ENCODE measurements at places on chromosomes 1 and 21.

- no peak for DNase-seq
These were observed 84.9 kb upstream of the DMRTA2 start for GRCh38 chr1:50508040-50508586.

DNA sequence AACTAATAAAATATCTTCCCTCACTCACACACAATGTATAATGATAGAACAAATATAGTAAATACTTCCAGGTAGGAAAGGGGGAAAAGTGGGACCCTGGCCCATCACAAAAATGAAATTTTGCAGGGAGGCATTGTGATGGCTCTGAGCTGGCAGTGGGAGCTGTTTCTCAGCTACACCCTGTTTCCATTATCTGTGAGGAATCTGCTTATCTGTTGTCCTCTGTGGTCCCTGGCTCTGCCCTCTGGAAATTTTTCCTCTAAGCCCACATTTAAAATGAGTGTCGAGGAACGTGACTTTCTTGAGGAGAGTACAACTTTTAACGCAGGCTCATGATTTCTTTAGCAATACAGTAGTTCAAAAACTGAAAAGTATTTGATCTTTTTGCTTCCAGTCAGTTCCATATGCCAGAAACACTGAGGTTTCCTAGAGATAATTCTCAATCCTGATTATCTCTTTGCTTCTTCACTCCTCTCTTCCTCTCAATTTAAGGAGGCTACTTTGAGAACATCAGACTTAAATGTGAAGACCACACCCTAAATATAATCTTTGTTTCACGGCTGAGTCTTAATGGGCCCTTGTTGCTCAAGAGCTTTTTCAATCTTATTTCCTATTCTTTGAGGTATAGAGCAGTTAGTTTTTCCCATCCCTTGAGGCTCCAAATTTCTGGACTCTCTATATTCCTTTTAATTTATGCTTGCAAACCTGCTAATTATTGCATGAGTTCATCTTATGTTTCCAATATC lies 5.0 kb upstream of the EEIG2 start:
- no peak for DNase-seq

DNA sequence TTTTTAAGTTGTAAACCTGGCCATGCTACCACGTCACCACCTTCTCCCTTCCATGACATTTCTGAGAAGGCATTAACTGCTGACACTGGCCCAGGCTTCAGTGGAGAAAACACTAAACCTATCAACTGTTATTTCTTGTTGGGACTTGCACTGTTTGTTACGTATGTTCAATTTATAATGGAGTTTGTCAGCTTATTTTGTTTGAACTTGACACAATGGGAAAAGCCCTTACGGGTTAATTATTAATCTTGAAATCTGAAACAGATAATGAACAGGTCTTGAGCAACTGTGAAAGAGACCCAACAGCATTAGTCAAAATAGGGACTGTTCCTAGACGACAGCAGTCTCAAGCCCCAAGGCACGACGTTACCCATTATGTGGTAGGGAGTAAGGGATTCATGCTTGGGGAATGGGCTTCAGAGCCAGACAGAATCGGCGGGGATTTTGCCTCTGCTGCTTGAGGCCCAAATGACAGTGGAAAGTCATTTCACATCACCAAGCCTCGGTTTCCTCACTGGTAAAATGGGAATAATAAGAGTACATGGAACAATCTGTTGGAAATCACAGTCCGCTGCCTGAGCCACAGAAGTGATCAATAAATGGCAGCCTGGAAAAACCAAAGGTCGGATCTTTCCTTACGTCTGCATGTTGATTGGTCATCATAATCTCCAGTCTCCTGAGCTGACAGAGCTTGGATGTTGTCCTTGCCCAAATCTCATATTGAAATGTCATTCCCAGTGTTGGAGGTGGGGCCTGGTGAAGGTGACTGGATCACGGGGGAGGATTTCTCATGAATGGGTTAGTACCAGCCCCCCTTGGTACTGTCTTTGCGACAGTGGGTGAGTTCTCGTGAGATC lies 44.5 kb downstream of the TIAM1 start:
- DNase-seq, result no peak

GRCh38 chr1:198165927-198166647 lies 9.3 kb downstream of the NEK7 start:
- DNase-seq, result no peak

- DNase-seq, result no peak
These were observed 7.4 kb downstream of the H3-3A start for GRCh38 chr1:226069811-226070489.

DNA sequence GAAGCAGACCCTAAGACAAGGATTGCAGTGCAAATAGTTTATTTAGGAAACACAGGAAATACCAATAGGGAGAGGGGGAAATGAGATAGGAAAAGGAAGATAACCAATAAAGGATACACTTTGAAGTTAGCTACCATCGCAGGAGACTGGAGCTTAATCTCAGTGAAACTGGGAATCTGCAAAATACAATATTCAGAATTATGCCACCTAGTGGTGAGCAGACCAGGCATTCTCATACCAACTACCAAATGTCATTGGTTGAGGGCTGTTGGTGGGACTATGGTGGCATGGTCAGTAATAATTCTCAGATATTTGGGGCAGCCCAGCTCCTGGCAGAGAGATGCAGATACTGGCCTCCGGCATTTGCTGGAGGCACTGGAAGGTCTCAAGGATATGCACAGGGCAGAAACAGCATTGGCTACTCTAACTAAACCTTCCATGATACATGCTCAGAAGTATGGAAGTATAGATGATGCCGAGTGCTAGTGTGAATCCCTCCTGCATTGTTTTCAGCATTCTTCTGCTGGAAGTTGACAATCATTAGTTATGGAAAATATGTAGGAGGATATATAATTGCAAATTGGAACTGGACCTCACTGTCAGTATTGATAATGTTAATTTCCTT lies 11.8 kb upstream of the ZFP69B start:
- DNase-seq, result peak; percentile 16

All from IMR-90 (cell line).